Right lung (tissue), 10 donors: ENCODE measurements at places on chromosomes 11 and 22. TPM values are rescaled to one million over a fixed set of nuclear protein-coding genes. Genes with fewer than 3 reads are reported as not detected.

Gene ALX4
- 0.37 TPM for polyA plus RNA-seq

Gene ZNF215
- 0.77 TPM for polyA plus RNA-seq

- DNase-seq: no peak
Observed at GRCh38 chr11:34331736-34332135, 26.1 kb downstream of the ABTB2 start.

- no peak for DNase-seq
Observed at GRCh38 chr11:47415091-47415854, 6.9 kb downstream of the SLC39A13 start.

DNA sequence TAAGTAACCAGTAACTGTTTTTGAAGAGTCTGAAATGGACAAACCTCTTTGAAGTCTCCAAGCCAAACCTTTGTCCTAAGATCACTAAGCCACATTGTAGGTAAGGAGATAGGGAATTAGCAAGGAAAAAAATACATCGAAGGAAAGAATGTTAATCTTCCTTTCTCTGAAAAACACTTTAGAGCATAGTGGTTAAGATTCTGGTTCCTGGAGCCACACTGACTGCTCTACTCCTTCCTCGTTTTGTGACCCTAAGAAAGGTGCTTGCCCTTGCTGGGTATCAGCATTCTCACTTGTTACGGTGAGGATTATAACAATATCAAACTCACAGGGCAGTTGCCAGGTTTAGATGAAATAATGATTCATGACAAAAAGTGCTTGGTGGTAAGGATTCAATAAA is 104.0 kb downstream of the SIK3 start:
- no peak for DNase-seq

Gene MMP26
- not detected for polyA plus RNA-seq

Gene SLC22A8
- polyA plus RNA-seq: 0.08 TPM

- no peak for DNase-seq
Observed at GRCh38 chr11:104678408-104678807, 219.9 kb downstream of the CASP12 start.

- DNase-seq: no peak
Observed at GRCh38 chr11:47863189-47863897, 15.2 kb upstream of the NUP160 start.

DNA sequence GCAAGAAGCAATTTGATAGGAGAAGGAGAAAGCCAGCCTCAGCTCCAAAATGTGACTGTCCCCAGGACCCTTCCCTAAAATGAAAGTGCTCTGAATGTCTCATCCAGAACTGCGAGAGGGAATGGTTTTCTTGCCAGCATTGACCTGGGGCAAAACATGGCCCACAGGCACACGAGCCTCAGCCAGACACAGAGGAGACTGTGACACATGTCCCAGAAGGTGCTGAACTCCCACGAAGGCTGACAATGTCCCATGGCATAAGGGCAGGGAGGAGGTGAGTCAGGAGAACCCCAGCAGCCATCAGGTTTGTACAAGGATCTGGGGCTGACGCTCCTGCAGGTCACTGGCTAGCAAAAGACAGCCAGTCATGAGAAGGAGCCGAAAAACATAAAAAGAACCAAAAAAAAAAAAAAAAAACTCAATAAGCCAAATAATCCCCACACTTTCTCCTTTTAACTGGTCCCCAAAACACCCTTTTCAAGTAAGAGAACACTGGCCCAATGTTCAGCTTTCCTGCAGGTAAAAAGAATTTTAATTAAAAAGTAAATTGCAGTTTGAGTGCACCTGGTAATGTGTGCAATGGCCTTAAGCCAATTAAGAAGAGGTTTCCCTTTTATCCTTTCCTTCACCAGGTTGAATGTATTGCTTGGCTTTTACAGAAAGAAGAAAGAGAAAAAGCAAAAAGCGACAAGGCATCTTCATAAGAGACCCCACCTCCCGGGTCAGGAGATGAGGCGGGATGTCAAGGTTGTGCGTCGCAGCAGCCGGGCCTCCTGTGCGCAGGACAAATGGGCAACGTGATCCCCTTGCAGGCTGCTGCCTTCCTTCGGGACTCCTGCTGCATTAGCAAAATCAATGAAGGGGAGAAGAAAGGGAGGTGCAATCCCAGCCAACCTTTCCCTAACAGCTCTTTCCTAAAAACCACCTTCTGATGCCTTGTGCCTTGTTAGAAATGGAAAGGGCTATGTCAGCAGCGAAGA is 43.6 kb downstream of the GALNT18 start:
- DNase-seq: no peak

DNA sequence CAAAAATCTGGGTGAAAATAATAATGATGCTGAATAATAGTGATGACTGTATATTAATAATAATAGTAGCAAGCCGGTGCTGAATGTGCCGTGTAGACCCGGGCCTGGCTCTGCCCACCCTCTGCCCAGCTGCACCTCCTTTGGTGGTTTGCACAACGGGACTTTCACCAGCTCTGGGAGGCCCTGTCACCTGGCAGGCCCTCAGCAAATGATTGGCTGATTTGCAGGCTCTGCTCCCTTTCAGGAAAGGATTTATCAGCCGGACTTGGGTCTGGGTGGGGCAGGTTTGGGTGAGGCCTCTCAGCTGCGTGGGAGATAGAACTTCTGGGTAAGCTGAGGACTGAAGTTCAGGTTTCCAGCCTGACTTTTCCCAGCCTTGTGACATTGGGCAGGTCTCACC is 21.4 kb downstream of the KIAA1671 start:
- DNase-seq: no peak

GRCh38 chr11:96326959-96327358 is 16.0 kb downstream of the MAML2 start:
- DNase-seq: no peak

Gene DCUN1D5
- 39.2 TPM for polyA plus RNA-seq

GRCh38 chr11:58928107-58928499 is 11.2 kb upstream of the GLYATL1 start:
- no peak for DNase-seq

Gene PHOX2A
- not detected for polyA plus RNA-seq

DNA sequence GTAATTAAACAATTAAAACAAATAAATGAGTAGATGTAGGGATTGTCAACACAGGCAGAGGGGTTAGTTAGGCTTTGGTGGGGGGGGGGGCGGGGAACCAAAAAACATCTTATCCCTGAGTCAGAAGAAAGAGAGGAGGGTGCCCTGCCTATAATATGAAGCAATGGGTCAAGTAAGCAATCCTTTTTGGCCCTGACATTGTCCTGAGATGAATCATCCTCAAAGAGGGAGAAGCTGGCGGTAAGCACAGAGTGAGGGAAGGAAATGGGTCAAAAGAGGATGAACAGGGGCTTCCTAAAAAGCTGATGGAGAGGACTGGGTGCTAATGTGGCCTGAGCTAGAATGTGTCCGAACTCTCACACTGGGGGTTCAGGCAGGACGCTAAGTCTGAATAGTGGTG is 4.7 kb downstream of the OLFML1 start:
- DNase-seq: no peak

DNA sequence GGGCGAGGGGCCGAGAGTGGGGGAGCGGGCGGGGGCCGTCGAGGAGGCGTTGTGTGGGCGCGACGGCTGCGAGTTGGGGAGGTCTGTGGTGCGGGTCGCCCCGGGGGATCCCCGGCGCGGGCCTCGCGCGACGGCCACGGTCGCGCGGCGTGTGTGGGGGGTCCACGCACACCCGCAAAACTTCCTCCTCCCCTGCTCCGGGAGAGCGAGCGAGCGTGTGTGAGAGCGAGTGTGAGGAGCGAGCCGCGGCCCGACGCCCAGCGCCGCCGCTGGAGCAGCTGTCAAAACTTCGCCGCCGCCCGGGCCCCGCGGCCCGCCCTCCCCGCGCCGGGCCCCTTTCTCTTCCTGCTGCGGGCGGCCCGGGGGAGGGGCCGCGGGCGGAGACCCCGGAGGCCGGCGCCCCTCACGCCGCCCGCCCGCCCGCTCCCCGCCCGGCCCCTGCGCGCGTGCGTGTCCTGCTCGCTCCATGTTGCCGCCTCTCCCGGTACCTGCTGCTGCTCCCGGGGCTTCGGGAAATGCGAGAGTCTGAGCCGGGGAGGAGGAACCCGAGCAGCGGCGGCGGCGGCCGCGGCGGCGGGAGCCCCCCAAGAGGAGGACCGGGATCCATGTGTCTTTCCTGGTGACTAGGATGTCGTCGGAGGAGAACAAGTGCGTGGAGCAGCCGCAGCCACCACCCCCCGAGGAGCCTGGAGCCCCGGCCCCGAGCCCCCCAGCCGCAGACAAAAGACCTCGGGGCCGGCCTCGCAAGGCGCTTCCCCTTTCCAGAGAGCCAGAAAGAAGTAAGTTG is 9.0 kb upstream of the CCT8L2 start:
- DNase-seq: no peak

Gene NXPE2
- polyA plus RNA-seq: 0.09 TPM

Gene C22orf31
- 0.75 TPM for polyA plus RNA-seq

- DNase-seq: no peak
Observed at GRCh38 chr11:117966908-117967307, 19.3 kb upstream of the IL10RA start.

- no peak for DNase-seq
Observed at GRCh38 chr11:120500414-120501071, 11.0 kb upstream of the GRIK4 start.
